Mesenchymal stem cell (in vitro differentiated cells and primary cell): ENCODE measurements at places on chromosomes 2 and 18.
A peak's percentile ranks its signal among the peaks of the same experiment; 100 is the strongest.

- no peak for DNase-seq
These were observed 120.8 kb downstream of the PID1 start for GRCh38 chr2:229150317-229150716.

GRCh38 chr2:34853646-34854045, 1254.5 kb upstream of the FAM98A start:
- DNase-seq, result no peak

DNA sequence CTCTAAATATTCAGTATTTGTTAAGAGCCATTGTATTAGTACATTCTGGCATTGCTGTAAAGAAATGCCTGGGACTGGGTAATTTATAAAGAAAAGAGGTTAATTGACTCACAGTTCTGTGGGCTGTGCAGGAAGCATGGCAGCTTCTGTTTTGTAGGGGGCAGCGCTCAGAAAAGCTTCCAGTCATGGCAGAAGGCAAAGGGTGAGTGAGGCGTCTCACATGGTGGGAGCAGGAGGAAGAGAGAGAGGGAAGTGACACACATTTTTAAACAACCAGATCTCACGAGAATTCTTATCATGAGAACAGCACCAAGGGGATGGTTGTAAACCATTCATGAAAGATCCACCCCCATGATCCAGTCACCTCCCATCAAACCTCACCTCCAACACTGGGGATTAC, 13.8 kb upstream of the CCDC102B start:
- DNase-seq, result no peak

GRCh38 chr2:158741625-158742024, 53.5 kb upstream of the DAPL1 start:
- DNase-seq, result no peak

GRCh38 chr2:7471185-7471584, 554.0 kb downstream of the RNF144A start:
- DNase-seq, result no peak

DNA sequence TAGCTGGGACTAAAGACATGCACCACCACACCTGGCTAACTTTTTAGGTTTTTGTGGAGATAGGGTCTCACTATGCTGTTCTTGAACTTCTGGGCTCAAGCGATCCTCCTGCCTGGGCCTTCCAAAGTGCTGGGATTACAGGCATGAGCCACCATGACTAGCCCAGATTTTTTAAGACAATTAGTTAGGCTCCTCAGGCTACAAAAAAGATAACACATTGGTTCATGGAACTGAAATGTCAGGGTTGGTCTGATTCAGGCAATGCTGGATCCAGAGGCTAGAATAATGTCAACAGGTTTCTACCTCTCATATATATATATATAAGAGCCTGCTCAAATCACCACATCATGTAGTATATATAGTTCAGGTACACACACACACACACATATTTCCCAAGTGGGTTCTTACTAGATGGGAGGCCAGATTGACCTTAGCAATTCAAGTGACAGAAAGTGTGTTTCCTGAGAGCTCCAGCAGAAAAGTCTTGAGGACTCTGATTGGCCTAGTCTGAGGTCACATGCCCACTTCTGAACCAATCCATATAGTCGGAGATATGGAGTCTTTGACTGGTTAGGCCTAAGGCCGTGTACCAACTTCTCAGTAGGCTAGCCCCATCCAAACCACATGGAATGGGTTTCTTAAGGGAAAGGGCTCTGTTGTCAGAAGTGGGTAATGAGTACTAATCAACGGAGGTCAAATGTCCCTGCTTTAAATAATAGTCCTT, 72.6 kb upstream of the LAPTM4A start:
- no peak for DNase-seq

DNA sequence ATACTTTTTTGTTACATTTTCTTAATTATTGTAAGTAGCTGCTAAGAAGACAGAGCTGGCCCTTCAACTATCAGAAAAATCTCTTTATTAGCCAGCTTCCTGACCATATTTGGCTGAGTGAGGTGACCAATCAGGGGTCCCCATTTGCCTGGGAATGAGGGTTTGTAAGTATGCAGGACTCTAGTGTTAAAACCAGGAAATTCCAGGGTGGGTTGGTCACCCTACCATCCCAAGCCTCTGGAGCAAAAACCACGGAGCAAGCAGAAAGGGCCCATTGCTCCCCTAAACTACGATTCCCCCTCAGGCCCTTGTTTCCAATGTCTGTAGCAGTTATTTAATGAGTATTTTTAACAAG, 165.6 kb upstream of the NCKAP5 start:
- DNase-seq, result peak; percentile 48

GRCh38 chr2:86788881-86789686, 1.6 kb downstream of the CD8A start:
- DNase-seq, result no peak

GRCh38 chr18:11981192-11981542, at the start of gene IMPA2:
IMPA2 (plus strand) TSS chr18:11981507; CDS start chr18:11981670, 163 bp downstream.
- DNase-seq, result no peak

DNA sequence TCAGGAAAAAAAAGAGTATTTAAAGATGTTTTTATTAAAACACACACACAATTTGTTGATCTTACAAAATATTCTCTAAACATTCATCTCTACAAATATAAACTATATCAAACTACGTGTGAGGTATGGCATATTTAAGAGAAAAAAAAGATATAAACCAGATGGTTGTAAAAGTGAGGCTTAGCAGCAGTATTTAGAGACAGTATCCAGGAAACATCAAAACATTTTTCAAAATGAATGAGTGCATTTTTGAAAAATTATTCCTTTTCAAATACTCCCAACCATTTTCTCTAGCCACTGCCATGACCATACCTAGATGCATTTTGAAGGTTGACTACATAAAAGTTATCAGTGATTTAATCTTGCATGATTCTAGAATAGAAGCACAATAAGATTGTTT, 38.2 kb upstream of the RAB27B start:
- DNase-seq, result no peak

DNA sequence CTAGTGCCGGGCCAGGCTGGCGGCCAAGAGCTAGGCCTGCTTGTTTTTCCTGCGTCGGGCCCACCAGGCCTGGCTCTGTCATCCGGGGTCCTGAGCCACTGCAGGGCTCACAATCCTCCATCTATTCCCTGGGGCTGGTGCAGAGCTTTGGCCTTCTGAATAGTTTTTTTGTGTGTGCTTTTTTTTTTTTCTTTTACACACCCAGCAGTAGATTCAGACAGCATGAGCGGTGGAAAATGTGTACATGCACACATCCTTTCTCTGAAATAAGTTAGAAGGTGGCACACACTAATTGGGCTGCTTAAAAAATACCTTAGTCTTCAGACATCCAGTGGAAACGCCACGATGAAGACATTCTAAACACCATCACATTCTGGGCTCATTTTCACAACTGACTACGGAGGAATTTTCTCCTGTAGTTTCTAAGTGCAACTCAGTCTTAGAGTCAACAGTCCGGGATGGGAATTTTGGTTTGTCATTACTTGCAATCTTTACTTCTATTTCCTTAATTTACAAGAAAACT, 6.1 kb downstream of the ZFP36L2 start:
- peak; percentile 73 for DNase-seq

GRCh38 chr2:240688553-240688919, 3.1 kb upstream of the AQP12A start:
- no peak for DNase-seq

- DNase-seq, result no peak
These were observed 40.9 kb upstream of the MAPK4 start for GRCh38 chr18:50518787-50519546.

GRCh38 chr2:160612266-160612856, 118.8 kb upstream of the RBMS1 start:
- no peak for DNase-seq

- no peak for DNase-seq
These were observed 1.3 kb downstream of the INPP4A start for GRCh38 chr2:98445683-98446581.

GRCh38 chr2:96241900-96242611, 23.7 kb downstream of the TMEM127 start:
- peak; percentile 74 for DNase-seq

GRCh38 chr18:49519101-49519971, 32.3 kb upstream of the C18orf32 start:
- no peak for DNase-seq
